ENCODE measurements at places on chromosomes 1 and 21.

GRCh38 chr1:26079178-26079563 lies 11.7 kb upstream of the TRIM63 start:
- no peak for DNase-seq

DNA sequence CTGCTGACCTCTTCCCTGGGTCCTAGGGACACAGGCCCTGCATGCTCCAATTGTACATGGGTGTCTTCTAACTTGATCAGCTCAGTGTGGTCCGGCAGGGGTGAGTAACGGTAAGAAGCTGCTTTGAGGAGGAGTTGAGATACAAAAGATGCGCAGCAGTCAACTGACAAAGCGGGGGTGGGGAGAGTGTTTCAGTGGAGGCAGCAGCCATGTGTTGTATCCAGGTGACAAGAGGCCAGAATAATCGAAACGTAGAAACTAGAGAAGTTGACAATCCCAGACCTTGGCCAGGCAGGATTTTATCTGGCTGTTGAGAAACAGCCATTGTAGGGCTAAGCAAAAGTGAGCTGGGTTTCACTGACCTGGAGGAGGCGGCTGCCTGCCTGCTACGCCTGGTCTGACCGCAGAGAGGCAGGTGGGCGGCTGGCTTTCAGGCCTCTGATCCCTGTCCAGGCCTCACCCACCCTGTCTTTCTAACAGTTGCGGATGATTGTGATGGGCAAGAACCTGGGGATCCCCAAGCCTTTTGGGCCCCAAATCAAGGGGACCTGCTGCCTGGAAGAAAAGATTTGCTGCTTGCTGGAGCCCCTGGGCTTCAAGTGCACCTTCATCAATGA lies 28.8 kb downstream of the PADI6 start:
- DNase-seq, result no peak

- peak; percentile 97 for DNase-seq
Measured at GRCh38 chr1:207050480-207051190, 373 bp downstream of the YOD1 start.

GRCh38 chr1:213135572-213135971 lies 84.5 kb downstream of the RPS6KC1 start:
- peak; percentile 60 for DNase-seq

DNA sequence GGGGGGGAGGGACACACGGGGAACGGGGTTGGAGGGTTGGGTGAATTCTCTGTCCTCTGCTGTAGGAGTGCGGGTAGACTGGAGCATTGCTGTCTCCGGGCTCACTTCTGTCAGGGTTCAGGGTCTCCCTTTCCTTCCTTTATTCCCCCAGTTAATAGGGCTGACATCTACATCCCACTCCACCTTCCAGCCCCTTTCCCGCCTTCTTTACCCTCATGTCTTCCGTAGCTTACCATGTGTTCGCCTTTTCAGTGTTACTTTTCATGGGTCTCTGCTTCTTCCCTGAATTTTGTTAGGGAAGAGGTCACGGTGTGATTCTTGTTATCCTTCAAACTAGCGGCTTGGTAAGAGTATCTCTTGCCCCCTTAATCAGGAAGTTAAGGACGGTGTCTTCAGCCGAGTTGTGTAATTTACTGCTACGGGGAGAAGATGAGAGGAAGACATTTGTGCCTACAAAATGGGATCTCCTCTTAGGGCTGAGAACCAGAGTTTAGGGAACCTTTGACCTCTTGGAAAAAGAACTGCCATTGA lies 917 bp downstream of the RAP1A start:
- no peak for DNase-seq

- DNase-seq, result no peak
Measured at GRCh38 chr1:89531480-89532139, 7.0 kb downstream of the LRRC8B start.

DNA sequence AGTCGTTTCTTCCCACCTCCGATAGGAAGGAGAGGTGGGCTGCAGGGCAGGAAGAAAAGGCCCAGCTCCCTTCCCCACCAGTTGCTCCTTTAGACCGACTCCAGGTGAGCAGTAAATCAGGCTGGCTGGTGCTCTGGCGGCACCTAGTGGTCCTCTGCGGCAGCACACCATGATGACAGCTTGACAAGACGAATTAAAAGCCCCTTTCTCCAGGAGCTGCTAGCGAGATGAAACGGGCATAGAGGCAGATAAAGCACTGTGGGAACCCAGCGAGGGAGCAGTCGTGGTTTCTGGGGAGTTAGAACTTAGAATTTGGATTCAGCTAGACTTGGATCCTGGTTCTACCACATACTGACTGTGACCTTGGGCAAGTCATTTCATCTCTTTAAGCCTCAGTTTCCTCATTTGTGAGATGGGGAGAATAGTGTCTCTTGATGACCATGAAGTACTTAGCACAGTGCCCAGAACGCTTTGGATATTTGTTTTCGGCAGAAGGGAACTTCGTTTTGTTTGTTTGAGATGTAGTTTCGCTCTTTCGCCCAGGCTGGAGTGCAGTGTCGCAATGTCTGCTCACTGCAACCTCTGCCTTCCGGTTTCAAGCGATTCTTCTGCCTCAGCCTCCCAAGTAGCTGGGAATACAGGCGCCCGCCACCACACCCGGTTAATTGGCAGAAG lies 21.8 kb upstream of the COL9A2 start:
- peak; percentile 73 for DNase-seq

- DNase-seq, result no peak
Measured at GRCh38 chr1:236705771-236706170, 19.5 kb downstream of the ACTN2 start.

- DNase-seq, result no peak
Measured at GRCh38 chr1:248589334-248589733, 8.2 kb downstream of the OR2T10 start.

Measured in GM23248 (cell line).